ENCODE measurements at places on chromosomes 4 and X.

GRCh38 chrX:48794911-48795515, 6.9 kb upstream of the HDAC6 start:
- no peak for DNase-seq

GRCh38 chrX:134734466-134734952, 76.2 kb upstream of the PLAC1 start:
- no peak for DNase-seq

- DNase-seq = no peak
Measured at GRCh38 chrX:115665122-115665521, 104.1 kb downstream of the PLS3 start.

GRCh38 chrX:71941776-71942175, 31.1 kb downstream of the NHSL2 start:
- DNase-seq = no peak

DNA sequence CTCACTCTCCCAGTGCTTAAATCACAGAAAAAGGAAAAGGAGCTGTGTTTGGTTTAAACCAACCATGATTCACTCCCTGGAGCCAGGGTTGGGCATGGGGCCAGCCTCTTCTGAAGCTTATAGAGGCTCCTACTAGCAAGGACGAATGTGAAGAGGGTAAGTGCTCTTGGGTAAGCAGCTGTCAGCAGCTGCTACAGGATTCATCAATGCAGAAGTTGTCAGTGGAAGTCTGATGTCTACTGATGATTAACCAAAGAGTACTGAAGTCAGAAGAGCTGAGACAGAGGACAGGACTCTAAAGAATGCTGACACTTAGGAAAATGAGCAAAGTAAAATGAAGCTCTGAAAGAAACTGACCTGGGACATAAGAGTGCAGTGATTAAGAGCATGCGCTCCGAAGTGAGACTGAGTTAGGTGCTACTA, 32.7 kb upstream of the JADE1 start:
- no peak for DNase-seq

DNA sequence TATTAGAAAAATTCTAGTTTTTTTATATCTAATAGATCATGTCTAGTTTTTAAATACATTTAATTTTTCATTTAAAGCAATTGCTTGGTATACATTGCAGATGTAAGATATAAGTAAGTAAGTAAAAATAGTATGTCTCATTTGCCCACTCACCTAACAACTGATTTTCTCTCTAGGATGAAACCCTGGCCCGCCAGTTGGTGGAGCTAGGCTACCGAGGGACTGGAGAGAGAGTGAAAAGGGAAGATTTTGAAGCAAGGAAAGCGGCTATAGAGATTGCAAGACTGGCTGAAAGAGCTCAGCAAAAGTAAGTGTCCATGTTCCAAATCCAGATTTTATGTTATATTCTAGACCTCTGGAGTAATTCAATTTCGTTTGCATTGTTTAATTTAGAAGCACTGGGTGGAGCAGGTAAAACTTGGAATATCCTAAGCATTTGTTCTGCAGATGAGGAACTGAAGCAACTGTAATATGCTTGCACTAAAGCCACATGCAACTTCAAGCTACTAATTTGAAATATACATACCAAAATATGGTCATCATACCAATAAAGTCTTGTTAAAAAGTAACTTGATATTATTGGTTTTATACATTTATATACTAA, 27.1 kb downstream of the CFAP299 start:
- peak; percentile 29 for DNase-seq

DNA sequence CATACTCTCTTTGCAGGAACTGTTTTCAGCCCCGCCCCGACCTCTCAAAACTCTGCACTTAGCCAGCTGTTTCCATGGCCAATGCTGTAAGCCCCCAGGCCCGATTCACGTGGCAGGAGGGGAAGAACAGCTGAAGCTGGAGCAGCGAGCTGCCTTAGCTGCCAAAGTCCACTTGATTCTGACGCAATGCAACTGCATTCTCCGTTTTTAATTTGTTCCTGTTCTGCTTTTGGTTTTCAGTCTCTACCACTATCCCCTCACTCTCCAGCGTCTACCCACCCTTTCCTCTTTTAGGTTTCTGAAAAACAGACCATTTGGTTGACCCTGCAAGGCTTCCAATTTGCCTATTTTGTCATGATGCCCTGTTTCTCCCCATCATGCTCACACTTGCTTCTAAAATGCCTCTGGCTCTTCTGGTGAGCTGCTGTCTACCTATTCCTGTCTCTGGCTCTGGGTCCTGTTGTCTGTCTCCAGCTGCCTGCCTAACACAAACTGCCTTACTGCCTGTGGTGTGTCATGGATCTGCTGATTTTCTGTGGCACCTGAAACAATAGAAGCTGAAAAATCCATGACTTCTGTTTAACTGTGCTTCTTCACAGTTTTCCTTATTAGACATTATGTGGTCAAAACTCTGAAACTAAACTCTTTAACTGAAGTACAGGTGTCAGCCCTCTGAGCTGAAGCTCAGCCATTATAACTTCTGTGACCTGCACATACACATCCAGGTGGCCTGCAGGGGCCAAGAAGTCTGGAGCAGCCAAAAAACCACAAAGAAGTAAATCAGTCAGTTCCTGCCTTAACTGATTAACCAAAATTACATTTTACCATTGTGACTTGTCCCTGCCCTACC, 160.5 kb upstream of the AGTR2 start:
- DNase-seq = no peak

GRCh38 chrX:37060999-37061398, 52.8 kb downstream of the FAM47C start:
- peak; percentile 2 for DNase-seq

GRCh38 chrX:10233173-10233572, 76.4 kb downstream of the CLCN4 start:
- DNase-seq = peak; percentile 53
